Activated naive CD8-positive, alpha-beta T cell treated with anti-CD3 and anti-CD28 coated beads for 36 hours (primary cell): ENCODE measurements at places on chromosomes 11 and 22.

GRCh38 chr11:104836691-104837090 lies 61.6 kb downstream of the CASP12 start:
- DNase-seq = no peak

DNA sequence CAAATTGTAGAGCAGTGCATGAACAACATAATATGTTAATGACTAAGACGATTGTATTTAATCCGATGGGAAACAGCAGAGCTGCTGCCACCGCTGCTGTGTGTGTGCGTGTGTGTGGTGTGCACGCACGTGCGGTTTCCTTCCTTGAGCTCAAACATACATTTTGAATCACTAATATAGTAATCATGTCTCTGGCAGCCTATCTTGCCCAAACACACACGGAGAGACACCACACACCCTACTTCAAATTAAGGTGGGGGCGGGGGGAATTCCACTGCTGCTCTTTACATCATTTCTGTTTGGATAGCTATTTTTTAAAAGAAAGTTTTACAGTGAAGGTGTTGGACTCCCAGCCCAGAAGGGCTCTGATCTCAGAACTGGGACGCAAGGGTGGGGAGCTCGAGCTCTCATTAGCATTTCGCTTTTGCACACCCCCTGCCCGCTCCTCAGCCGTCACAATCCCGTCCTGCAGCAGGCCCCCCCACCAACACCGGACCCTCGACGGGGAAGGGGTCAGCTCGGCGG lies 651 bp upstream of the FAM83F start:
- peak; percentile 64 for DNase-seq

DNA sequence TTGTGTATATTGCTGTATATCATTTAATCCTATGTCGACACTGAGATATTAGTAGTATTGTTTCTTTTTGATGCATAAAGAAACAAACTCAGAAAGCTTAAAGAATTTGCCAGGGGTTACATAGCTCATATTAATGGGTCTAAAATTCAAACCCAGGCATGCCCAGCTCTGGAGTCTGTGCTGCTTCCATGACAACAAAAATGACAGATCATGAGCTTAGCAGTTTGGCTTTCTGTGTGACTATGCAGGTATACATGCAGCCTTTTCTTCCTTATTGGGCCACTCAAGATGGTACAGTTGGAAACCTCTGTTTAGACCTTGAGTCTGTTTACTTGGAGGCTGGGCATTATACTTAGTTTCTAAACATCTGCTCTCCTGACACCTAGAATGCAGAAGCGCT lies 220.5 kb upstream of the TENM4 start:
- DNase-seq = no peak

DNA sequence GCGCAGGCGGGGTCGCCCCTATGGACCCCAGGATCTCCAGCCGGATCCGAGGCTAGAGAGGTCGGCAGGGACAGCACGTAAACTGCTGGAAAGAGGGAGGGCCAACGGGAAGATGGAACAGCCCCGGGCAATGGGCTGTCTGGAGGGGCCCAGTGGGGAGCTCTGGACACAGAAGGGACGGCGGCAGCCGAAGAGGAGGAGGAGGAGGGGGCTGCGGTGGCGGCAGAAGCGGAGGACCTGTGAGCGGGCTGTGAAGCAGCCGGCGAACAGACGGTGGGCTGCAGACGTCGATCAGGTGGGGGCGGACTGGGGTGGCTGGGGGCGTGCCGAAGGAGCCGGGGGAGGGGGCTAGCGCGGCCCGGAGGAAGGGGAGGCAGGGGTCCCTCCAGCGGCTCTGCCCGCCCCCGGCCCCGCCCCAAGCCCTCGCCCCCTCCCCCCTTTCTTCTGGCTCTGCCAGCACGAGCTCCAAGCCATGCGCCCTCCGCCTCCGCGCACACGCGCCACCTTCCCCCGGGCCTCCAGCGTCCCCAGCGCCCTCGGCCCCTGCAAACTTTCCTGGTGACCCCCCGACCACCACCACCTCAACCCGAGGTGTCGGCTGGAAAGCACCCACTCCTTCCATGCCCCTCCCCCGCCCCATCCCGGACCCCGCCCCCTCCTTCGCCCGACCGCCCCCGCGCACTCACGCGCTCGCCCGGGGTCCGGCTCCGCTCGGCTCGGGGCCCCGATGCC lies 432 bp downstream of the TNKS1BP1 start:
- DNase-seq = peak; percentile 21

- DNase-seq = no peak
These were observed 117.4 kb upstream of the BID start for GRCh38 chr22:17891481-17892167.

DNA sequence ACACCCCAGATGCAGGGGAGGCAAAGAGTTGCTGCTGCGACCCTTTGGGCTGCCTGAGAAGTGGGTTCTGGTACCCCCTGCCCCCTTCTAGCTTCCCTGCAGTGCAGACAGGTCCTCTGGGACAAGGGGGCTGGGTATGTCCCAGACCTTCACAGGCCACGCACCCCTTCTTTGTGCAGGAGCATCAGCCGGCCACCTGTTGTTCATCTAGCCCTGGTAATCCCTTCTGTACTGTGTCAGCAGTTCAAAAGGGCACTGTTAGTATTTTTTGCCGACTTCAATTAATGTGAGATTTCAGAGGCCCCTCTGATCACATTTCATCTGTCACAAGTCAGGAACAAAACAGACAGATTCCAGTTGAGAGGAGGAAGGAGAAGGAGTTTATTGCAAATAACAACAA lies 49.9 kb downstream of the ALX4 start:
- no peak for DNase-seq

DNA sequence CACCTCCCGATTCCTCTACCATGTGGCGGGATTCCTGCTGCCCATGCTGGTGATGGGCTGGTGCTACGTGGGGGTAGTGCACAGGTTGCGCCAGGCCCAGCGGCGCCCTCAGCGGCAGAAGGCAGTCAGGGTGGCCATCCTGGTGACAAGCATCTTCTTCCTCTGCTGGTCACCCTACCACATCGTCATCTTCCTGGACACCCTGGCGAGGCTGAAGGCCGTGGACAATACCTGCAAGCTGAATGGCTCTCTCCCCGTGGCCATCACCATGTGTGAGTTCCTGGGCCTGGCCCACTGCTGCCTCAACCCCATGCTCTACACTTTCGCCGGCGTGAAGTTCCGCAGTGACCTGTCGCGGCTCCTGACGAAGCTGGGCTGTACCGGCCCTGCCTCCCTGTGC lies 10.5 kb downstream of the CXCR5 start:
- no peak for DNase-seq

DNA sequence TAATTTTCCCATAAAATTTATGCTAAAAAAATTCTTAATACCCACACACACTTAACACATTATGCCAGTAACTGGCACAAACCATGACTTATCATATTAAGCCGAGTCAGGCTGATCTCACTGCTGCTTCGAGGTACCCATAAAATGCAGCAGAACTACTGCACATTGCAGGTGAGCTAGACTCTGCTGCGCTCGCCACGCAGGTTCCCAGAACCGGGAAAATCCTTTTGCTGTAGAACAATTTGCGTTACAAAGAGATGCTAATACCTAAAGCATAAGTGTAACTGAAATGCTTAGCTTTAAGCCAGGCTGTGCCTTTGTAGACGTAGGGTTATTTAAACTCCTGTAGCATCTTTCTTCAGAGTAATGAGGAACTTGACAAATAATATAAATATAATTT lies 200.3 kb downstream of the MSANTD4 start:
- DNase-seq = no peak

GRCh38 chr22:44786136-44786535 lies 33.8 kb downstream of the ARHGAP8 start:
- no peak for DNase-seq

DNA sequence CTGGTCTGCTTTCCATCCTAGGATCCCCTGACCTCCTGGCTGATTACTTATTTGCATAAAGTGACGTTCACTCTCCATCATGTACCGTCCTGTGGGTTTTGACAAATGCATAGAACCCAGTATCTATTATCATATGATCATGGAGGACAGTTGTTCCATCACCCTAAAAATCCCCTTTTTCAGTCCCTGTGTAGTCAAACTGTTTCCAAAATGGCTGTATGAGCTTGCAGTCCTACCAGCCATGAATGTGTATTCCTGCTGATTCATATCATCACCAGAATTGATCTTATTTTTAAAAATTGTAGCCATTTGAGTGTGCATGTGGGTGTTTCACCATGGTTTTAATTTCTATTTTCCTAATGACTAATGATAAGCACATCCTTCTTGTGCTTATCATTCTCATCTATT lies 108.8 kb downstream of the MPPED1 start:
- DNase-seq = no peak

DNA sequence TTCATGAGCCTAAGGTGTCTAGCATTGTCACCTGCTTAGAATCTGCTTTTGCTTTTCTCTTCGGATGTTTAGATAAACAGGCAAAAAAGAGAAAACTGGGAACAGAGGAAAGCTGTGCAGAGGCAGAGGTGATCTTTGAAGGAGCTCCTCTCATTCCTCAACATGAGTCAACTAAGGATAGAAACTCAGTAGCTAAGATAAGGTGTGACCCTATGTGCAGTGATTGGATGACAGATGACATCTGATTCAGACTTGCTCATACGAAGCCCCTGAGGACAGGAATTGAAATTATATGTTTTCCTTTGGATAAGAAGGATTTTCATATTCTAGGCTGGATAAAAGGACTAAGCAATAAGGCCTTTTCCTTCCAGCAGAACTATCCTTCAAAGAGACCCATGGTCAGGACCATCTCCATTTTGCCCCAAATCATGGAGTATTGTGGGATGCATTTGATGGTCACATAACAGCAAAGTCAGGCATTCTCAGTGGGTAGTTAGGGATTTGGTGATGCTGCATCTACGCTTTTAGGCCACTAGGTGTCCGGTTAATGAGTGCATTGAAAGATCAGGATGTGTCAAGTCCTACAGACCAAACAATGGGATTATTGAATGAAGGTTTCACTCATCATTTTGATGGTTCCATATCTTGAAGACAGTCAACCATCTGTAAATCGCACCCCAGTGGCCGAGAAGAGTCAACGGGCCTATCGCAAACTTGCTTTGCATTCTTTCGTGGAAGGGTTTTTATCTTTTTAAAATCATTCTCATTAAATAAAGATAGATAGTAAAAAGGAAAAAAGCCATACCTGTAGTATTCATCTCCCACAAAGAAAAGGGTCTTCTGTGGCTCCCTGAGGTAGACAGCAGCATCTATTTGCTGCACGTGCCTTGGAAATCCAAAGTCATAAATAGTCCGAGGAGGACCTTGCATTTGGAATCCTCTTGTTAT lies 32.2 kb downstream of the MMP20 start:
- no peak for DNase-seq

DNA sequence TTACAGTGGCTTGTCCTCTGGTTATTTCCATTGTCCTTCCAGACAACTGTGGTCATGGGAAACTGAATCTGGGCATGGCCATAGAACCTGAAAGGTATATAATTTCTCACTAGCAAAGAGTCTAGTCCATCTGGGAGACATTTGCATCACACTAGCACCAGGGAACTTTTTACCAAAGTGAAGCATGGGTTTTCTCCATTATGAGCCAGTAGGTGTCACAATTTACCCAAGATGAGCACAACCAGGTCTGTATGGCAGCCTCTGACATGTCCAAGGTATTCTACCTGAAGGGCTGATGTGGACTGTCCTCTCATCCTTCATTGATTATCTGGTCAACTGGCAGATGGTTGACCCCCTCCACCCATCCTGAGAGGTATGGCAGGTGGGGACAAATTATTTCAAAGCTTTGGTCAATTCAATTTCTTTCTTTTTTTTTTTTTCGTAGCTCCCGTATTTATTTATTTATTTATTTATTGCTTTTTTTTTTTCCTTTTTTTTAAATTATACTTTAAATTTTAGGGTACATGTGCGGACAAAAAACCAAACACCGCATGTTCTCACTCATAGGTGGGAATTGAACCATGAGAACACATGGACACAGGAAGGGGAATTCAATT lies 425.9 kb downstream of the TMEM135 start:
- no peak for DNase-seq

DNA sequence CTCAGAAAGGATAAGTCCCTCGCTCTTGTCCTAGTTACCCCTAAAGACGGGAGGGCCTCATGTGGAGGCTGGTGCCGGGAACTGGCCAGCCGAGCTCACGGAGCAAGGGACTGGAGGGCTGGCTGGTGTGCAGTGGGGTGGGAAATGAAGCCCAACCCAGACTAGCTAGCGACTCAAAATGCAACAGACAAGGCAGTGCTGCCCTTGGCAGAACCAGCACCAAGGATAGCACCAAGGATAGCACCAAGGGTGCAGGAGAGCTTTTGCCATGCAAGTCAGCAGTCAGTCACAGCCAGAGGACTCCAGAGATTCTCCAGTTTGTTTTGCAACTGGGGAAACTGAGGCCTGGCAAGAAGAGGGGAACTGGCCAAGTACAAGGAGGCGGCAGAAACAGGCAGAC lies 6.5 kb upstream of the BATF2 start:
- no peak for DNase-seq

DNA sequence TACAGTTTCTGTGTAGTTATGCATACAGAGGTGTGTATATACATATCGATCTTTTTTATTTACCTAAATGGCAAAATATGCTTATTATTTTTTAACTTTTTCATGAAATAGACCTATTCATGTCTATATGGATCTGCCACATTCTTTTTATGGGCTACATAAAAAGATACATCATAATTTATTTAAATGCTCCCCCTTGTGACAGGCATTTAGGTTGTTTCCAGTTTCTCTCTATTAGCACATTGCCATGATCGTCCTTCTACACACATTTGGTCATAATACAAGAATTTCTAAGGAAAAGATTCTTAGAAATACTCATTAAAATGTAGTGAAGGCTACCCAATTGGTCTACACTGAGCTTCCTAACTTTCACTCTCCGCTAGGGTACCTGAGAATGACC lies 1067.4 kb downstream of the OPCML start:
- DNase-seq = no peak
